ENCODE measurements at places on chromosomes 2 and 18. TPM values are rescaled to one million over a fixed set of nuclear protein-coding genes. Genes with fewer than 3 reads are reported as not detected.

GRCh38 chr2:55547001-55547400 lies 27.5 kb downstream of the CFAP36 start:
- DNase-seq: no peak

- DNase-seq: no peak
Measured at GRCh38 chr2:25794544-25795276, 83.6 kb downstream of the ASXL2 start.

GRCh38 chr18:8868276-8868675 lies 162.9 kb downstream of the MTCL1 start:
- no peak for DNase-seq

- no peak for DNase-seq
Measured at GRCh38 chr18:55265984-55266383, 306.7 kb upstream of the CCDC68 start.

GRCh38 chr18:33014060-33014796 lies 241.4 kb upstream of the KLHL14 start:
- no peak for DNase-seq

GRCh38 chr2:138078153-138078552 lies 113.9 kb downstream of the HNMT start:
- DNase-seq: no peak

- DNase-seq: no peak
Measured at GRCh38 chr2:241804326-241805229, 4.4 kb upstream of the NEU4 start.

DNA sequence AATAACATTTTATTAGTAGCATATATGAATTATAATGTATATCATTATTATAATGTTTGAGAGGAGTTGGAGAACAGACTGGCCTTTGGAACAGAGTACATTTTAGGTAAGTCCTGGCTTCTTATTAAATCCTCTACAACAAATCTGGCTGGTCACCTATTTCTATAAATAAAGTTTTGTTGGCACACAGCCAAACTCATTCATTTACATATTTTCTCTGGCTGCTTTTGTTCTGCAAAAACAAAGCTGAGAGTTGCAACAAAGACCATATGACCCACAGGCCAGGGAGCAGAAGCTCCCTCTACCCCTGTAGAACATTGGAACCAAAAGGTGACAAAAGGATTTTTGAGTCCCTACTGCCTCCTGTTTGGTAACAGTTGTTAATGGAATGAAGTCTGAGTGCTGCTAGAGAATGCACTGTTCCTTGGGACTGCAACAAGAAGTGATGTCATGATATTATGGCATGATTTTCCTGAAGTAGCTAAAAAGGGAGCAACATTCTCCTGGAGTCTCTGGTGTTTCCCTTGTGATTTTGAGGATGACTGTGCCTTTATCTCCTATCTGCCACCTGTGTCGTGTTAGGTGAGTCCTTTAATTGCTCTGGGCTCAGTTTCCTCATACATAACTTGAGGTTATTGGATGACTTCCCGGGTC lies 22.0 kb upstream of the SP9 start:
- DNase-seq: no peak

Gene MC2R
- not detected for total RNA-seq

Gene SLC16A14
- 14.7 TPM for total RNA-seq

Gene GALR1
- 0.34 TPM for total RNA-seq

Data from prostate gland (tissue), 2 donors.